Fibroblast of the aortic adventitia (primary cell): ENCODE measurements at places on chromosomes 7 and 10. TPM values are rescaled to one million over a fixed set of nuclear protein-coding genes. Genes with fewer than 3 reads are reported as not detected.

The PLPP4 gene
- total RNA-seq = 7.5 TPM in 1 of 2 replicates, not detected in the other

DNA sequence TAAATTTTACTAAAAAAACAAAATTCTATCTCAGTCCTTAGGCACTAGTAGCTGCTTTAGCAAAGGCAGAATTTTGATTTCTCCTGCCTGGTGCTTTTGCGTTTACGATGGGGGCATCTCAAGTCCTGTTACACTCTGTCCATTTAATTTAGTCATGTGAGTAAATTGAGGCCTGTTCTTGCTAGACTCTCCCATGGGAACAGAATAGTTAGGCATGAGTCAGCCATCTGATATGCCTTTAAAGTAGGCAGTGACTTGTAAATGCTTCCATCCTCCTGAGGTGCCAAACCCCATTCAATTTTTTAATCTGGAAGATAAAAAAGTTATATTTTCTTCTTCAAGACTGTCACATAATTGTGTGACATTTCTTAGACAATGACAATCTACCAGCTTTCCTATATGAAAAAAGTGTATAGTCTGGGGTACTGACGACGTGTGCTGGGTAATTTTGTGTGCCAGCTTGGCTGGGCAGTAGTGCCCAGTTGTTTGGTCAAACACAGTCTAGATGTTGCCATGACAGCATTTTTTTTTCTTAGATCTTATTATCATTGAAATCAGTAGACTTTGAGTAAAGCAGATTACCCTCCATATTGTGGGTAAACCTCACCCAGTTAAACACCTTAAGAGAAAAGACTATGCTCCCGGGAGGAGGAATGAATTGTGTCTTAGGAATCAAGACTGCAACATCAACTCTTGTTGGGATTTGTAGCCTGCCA lies 603.4 kb downstream of the SORCS1 start:
- peak; percentile 61 for DNase-seq

The MOGAT3 gene
- total RNA-seq = not detected in 2 replicates

The SPOCK2 gene
- 0.36 and 0.98 TPM in 2 replicates for total RNA-seq

The MAGI2 gene
- 16.1 and 25.5 TPM in 2 replicates for total RNA-seq

The KCND2 gene
- 11.3 and 100 TPM in 2 replicates for total RNA-seq

DNA sequence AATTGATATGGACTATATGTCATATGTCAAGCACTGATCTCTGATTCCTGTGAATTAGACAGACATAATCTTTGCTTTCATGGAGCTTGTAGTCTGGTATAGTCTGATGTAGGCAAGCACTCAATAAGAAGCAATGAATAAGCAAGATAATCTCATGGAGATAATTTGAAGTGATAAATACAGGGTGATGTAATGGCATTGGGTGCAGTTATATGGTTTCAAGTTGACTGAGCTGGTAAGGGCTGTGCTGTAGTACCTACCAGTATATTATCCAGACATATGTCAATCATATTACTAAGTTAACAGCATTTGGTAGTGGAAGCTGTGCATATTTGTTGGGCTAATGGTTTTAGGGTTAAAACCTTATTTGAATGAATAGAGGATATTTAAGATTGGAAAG lies 117.5 kb upstream of the PRPS1L1 start:
- DNase-seq = no peak
